ENCODE measurements at places on chromosomes 6 and 20.

GRCh38 chr6:151155095-151155494 lies 84.7 kb upstream of the AKAP12 start:
- DNase-seq: no peak

GRCh38 chr20:14336686-14337085 lies 726 bp downstream of the FLRT3 start:
- no peak for DNase-seq

DNA sequence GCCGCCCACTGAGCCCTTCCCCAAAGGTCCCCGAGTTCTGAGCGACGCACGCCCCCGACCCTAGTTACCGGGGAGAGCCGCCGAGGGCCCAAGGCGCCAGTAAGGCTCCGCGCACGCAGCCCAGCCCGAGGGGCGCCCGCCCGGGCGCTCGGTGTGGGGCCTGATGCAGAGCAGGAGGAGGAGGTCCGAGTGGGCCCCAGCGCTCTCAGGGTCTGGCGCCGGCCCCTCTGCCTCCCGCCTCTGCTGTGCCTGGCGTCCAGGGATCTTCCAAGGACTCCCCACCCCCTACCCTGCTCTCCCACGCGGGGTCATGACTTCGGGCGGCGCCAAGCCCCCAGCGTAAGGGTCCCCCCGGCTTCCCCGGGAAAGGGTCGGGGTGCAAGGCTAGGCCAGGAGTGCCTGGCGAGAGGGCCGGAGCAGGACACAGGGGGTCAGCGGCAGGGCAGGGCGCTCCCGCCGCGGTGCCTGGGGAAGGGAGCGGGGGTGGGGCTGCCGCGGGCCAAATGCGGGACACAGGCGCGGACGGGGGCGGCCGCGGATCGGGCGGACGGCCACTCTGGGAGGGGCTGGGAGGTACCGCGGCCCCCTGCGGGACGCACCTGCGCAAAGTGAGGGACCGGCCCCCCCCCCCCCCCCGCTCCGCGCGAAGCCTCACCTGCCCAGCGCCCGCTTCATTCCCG lies 637 bp downstream of the ABHD12 start:
- peak; percentile 67 for DNase-seq

GRCh38 chr6:142851601-142852000 lies 93.4 kb downstream of the HIVEP2 start:
- DNase-seq: no peak

DNA sequence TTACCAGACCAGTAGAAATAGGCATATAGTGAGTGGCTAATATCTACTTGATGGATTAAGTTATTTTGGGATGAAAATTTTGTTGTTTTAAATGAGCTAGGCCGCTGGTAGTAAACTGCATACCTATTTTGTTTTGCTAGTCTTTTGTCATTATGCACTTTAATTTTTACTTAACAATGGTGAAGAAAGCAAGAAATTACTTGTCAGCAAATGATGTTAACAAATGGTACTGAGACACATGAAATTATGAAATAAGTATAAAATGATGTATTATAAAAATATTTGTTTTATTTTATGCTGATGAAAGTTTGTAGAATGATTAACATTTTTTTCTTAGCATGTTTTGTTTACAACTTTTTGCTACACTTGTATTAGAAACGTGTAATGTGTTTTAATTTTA lies 807.7 kb downstream of the TBC1D32 start:
- DNase-seq: no peak
